ENCODE measurements at places on chromosomes 12 and 14.

DNA sequence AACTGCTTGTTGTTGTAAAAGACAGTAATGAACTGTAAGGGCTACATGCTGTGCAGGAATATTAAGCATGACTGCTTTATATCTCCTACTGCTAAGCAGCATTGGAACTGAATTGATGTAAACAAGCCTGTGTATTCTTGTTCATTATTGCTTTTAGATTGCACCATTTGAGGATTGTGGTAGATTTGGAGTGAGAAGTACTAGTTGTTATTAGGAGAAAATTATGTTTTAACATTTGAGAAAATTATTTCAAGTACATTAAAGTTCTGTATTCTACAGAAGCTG is 212.7 kb downstream of the ERC1 start:
- no peak for DNase-seq

GRCh38 chr12:68622250-68622649 is 11.6 kb downstream of the RAP1B start:
- no peak for DNase-seq

GRCh38 chr12:76879710-76880518 is 1.1 kb upstream of the CSRP2 start:
- DNase-seq, result no peak

GRCh38 chr12:107541001-107541705 is 144.4 kb upstream of the PWP1 start:
- no peak for DNase-seq

DNA sequence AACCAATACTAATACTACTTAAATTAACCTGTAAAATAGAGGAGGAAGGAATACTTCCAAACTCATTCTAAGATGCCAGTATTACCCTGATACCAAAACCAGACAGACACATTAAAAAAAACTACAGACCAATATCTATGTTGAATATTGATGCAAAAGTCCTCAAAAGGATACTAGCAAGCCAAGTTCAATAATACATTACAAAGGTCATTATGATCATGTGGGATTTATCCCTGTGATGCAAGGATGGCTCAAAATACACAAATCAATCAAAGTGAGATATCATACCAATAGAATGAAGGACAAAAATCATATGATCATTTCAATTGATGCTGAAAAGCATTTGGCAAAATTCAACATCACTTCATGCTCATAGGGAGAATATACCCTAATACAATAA is 97.2 kb upstream of the ATXN7L3B start:
- DNase-seq, result no peak

DNA sequence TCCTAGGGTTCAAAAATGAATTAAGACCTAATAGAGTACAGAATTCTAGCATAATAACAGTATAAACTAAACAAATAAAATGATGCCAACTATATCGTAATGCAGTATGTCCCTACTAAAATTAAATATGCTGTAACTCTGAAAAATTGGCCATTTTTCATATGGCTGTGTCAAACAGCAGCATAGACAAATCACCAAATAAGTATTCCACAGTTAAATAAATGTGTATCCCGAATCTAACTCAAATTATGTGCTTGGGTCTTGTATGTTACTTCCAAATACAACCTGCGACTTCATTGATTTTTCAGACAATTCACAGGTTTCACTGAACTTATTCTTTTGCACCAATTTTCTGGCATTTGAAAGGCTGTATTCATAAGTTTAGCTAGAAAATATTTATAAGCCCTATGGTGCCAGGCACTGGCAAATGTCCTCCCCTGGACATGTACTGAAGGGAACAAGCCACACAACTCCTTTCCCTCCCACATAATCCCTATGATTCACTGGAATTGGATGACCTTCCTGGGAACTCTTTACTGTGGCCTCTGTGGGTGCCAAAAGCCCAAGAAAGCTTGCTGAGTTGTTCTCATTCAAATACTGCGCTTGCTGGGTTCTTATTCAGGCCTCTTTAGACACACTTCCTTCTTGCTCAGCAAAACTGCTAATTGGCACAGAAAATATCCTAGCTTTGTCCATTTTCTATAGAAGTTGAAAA is 108.8 kb downstream of the KITLG start:
- no peak for DNase-seq

DNA sequence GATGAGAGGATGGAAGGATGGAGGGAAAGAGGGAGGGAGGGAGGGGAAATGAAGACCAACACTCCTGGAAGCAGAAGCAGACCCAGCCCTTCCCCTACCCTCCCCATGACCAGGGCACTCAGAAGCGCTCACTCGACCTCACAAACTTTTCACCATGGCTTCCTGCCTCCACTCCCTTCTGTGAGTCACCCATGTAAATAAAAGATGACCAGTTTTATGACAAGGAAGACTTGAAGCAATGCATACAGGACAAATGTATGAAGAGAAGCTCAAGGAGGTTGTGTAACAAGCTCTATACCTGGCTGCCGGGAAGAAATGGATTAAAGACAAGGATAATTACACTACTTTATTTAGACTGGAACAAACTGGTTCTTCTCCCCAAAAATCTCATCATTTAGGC is 63.8 kb downstream of the CDC42BPB start:
- no peak for DNase-seq

DNA sequence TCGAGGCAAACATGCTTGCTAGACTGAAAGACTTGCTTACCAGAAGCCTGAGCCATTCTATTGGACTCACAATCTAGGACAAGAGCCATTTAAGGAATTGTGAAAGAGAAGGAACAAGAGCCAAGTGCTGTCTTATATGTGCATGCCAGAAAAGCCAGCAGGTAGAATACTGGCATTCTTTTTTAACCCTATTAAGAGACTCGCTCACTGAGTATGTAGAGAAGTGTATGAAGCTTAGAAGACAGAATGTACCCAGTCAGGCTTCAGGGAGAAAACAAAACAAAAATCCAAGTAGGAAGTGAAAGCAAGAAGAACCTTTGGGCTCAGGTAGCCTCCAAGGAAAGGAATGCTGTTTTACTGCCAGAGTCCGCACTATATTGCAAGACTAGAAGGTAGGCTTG is 65.9 kb downstream of the DCAF5 start:
- no peak for DNase-seq

GRCh38 chr12:15278816-15279658 is 43.3 kb upstream of the PTPRO start:
- DNase-seq, result no peak

DNA sequence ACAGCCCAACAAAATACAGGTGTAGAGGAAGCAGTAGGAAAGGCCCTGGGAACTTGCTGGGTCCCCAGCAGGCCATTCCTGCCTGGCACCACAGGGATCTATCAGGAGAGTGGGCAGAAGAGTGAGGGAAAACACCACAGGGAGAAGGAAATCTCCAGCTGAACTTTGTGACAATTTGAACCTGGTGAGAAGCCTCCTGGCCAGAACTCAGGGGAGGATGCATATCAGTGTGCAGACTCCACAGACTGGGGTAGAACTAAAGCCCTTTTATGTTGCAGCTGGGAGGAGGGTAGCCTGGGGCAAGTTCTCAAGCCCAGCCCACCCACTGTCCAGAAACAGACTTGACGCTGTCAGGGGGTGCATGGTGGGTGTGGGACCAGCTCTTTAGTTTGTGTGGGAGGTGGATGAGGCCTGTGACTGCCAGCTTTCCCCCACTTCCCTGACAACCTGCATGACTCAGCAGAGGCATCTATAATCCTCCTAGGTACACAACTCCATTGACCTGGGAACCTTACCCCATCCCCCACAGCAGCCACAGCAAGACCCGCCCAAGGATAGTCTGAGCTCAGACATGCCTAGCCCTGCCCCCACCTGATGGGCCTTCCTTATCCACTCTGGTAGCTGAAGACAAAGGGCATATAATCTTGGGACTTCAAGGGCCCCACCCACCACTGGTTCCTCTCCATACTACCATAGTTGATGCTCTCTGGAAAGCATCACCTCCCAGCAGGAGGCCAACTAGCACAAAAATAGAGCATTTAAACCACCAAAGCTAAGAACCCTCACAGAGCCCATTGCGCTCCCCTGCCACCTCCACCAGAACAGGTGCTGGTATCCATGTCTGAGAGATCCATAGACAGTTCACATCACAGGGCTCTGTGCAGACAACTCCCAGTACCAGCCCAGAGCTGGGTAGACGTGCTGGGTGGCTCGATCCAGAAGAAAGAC is 28.9 kb downstream of the PNN start:
- no peak for DNase-seq

DNA sequence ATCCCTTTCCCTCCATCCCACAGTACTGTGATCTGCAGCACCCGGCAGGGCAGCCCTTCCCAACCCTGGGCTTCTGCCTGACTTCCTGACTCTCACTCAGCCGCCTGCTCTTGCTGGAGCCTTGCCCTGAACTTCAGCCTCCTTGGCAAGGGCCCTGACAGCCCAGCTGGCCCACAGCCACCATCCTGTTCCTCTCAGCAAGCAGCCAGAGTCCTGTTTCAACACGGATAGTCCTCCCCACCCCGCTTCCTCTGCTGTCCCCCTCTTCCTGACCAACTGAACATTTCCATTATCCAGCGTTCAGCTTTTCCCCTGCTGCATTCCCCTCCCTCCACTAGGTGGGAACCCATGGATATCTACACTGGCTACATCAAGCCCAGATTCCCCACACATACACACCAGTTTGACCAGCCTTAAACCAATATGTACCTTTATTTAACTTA is 74.0 kb upstream of the MDM1 start:
- DNase-seq, result no peak

DNA sequence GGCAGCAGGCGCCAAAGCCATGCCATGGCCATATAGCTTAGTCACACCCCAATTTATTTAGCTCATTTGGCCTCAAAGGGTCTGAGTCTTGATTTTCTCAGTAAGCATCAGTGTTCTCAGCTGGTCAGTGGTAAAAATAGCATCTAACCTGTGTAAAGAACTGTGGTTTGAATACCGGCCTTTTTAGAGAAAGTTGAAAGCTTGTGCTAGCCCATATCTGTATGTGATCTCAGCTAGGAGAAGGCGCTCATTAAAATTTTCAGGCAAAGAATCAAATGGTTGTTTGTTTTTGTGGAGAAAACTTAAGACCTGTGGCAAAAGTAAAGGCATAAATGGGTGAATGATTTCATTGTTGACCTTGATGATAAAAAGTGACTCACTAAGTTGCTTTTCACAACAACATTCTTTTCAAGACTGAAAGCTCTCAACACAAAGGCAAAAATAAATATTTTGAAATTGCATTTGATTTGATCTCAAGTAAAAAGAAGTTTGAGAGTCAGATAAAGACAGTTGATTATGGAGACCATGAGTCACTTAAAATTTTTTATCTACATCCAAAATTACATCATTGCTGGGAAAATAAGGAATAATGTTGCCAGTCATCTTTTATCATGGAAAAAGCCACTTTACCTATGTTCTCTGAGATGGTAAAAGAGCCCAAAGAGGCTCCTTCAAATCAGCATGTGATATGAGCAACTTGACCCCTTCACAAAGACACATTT is 128.5 kb upstream of the RGS6 start:
- no peak for DNase-seq

DNA sequence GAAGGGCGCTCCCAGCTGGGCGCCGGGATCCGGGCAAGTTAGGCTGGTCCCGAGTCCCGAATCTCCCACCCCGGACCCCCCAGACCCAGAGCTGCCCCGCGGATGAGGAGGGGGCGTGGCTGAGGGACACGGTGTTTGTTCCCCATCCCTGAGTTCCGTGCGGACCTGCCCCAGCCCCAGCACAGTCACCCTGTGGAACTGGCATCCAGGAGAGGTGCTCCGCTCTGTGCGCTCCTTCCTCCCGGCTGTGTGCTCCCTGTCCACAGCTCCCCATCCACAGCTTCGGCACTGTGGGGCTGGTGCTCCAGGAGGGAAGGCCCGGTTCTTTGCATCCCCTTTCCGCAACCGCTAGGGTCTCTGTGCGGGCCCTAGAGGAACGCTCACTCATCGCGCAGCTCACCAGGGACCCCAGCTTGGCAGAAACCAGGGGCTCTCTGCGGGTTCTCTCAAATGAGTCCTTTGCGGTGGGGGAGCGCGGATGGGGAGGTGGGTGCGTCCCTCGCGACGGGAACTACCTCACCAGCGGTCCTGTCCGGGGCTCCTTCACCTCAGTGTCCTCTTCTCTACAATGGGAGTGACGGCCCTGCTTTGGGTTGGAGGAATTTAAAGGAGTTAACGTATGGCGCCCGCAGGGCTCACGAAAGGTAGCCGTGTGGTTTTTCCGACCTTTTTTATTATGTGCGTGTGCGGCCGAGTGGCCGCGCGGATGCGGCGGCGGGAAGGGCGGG is 845 bp downstream of the TMEM132C start:
- DNase-seq, result no peak

DNA sequence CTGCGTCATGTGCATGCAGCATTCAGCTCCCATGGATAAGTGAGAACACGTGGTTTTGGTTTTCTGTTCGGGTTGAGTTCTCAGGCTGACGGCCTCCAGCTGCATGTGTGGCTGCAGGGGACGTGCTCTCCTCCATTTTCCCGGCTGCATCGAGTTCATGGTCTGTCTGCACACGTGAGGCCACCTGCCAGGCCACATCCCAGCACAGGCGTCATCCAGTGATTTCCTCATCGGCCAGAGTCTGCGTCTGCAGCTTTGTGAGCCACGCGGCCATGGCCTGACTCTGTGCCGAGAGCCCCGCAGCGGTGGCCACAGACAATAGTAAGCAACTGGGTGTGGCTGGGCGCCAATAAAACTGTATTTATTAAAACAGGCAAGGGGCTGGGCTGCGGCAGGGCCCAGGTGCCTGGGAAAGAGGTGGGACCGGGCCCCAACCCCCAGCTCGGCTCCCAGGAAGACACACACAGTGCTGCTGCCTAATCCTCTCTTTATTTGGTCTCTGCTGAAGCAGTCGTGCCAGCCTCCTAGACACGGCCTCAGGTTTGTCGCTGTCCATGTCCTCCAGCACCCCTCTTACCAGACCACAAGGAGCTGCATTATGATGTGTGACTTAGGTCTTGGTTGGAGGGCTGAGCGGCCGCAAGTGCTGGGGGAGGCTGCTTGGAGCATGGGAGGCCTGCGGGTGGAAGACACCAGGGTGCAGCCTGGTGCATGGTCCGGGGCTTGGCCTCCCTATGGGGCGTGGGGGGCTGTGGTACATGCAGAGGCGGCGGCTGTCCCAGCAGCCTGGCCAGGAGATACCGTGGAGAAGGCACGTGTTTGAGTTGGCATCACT is 52.0 kb downstream of the NOC4L start:
- no peak for DNase-seq

GRCh38 chr14:94974893-94975292 is 182.4 kb downstream of the DICER1 start:
- DNase-seq, result no peak

- no peak for DNase-seq
Observed at GRCh38 chr14:55837467-55837866, 257.5 kb downstream of the KTN1 start.

GRCh38 chr12:75560167-75560566 is 48.8 kb upstream of the KRR1 start:
- no peak for DNase-seq

GRCh38 chr12:64029013-64029857 is 184.7 kb downstream of the SRGAP1 start:
- DNase-seq, result no peak

GRCh38 chr12:111283521-111283920 is 85.4 kb downstream of the PHETA1 start:
- DNase-seq, result no peak

- DNase-seq, result no peak
Observed at GRCh38 chr12:72453550-72453949, 181.4 kb downstream of the TRHDE start.

DNA sequence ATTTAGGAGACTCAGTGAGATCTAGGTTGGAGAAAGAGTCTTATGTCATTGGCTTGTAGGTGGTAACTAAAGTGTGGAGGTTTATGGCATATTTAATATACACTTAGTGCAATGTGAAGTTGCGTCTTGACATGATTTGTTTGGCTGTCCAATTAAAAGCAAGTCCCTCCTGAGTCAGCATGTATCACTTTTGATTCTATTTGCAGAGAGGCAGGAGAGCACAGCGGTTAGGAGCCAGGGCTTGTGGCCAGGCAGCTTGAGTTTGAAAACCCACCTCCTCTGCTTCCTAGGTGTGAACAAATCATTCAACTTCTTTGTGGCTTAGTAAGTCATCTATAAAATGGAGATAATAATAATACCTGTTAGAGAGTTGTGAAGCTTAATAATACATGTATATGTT is 68.5 kb upstream of the OTX2 start:
- DNase-seq, result no peak

Data from hematopoietic multipotent progenitor cell treated with erythropoietin and hydrocortisone succinate and interleukin-3 and kit ligand, for 17 days (in vitro differentiated cells).